ENCODE measurements at places on chromosomes 2 and 18.

DNA sequence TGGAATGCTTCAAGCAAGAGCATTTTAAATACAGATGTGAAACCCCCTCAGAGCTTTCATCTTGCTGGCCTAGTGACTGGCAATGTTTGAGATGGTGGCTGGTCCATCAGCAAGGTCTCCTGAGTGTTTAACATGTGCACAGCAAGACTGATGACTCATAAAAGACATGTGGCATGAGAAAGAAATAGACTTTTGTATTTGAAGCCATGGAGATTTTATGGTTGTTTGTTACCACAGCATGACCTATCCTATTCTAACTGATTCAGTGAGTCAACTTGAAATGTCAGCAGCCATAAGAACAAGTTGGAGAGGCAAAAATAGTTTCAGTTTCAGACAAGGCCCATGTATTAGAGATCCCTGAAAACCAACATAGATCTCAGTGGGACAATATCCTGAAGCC is 154.7 kb upstream of the LYPD1 start:
- no peak for DNase-seq

DNA sequence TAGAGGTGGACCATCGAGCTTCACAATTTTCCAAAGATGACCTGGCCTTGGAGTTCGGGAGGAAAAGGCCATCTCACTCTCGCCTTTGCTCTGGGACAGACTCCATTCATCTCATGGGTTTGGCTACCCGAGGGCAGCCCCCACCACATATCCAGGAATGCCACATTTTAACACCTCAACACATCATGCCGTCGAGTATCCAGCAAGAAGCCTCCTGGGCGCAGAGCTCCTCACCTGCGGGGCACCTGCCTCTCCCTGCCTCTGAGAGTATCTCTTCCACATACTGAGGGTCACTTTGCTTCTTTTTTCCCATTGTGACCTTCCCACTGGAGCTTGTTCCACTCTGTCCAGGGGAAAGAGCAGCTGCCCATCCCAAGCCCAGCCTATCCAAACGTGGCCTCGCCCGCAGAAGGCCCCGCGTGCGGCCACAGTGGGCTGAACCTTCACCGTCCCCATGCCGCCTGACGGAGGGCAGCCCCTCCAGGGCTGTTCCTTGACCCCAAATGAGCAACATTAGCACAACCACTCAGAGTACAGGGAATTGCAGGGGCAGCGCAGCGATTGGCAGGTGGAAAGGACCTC is 5.5 kb upstream of the LIMS2 start:
- no peak for DNase-seq

GRCh38 chr2:85066874-85067351 is 66.3 kb upstream of the TCF7L1 start:
- peak; percentile 62 for DNase-seq

- DNase-seq: no peak
Observed at GRCh38 chr2:169909376-169909775, 82.1 kb downstream of the UBR3 start.

DNA sequence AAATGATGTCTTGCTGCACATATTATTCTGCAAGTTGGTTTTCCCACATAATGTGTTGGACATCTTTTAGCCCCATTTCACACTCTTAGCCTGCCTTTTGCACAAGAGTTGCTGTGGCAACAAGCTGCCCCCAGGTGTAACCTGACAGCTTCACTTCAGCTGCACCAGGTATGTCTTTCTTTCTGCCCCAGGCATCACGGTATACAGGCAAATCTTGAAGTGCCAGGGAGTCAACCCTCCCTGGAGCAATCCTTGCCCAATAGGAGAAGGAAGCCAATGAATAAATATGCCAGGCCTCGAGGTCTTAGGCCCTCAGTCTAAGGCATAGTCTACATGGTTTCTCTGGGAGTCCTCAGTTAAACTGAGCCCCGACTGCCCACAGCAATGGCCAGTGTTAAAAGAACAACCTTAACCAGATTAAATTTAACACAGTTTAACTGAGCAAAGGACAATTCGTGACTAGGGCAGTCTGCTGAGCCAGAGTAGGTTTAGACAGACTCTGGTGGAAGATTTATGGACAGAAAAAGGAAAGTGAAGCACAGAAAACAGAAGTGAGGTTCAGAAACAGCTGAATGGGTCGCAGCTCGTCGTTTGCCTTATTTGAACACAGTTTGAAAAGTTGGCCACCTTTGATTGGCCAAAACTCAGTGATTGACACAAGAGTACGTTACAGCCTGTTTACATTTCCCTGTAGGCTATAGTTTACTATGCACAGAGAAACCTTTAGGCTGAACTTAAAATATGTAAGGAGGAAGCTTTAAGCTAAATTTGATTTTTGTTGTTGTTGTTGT is 32.0 kb upstream of the C1QL2 start:
- no peak for DNase-seq

DNA sequence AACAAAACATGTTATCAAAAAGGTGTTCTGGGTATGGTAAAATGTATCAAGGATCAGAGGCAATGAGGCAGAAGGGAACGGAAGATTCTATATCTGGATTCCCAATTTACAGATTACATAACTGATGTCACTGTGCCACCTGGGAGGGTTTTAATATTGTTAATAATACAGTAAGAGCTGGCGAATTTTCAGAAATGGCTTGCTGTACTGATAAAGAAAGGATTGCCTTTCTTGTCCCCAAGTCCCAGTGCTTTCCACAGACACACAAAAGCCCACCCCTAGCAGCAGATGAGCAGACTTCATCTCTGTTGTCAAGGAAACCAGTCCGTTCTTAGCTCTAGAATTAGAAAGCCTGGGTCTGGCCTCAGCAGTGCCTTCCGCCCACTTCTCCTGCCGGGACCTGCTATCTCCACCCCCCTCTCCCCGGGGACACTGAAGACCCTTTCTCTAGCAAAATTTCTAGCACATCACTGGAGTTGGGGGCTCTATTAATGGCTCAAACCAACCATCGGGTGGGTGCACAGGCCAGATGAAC is 34.3 kb downstream of the ADD2 start:
- DNase-seq: no peak

GRCh38 chr2:100126897-100127401 is 15.4 kb downstream of the AFF3 start:
- DNase-seq: no peak

DNA sequence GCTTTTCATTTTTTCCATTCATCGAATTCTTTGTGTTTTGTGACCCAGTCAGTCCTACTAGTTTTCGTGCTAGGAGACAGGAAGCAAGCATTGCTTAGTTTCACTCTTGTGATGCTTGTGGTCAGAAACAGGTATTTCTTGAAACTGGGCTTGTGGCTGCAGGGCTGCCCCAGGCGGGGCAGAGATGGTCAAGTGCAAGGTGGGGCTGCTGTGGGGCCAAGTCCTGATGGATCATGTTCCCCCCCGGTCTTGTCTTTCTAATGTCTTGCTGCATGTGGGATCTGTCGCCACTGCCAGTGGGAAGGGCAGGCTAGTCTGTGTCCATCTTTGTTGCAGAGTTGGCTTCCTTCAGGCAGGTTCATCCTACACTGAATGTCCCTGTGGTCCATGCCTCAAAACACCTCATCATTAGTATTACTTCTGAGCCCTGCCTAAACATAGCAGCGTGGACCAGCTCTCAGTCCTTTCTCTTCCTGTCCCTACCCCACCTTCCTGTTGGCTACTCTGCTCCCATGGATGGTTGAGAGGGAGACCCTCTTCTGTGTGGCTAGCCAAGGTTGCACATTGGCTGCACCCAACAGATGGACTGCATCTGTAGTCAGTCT is 38.7 kb downstream of the INPP4A start:
- no peak for DNase-seq

DNA sequence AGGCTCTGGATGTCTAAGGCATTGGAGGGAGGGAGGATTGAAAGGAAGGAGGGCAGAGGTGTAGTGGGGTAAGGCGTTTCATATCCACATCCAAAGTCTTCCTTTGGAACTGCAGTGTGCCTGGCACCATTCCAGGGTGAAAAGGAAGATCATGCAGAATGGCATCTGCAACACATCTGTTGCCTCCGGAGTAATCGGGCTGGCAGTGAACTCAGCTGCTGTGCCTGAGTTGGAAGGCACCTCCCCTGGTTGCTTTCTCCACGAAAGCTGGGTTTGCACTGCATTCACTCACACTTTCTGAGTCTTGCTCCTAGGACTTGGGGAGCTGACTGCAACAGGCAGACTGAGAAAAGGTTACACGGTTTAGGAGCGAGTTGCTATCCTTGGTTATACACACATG is 30.3 kb upstream of the SEC11C start:
- DNase-seq: no peak

DNA sequence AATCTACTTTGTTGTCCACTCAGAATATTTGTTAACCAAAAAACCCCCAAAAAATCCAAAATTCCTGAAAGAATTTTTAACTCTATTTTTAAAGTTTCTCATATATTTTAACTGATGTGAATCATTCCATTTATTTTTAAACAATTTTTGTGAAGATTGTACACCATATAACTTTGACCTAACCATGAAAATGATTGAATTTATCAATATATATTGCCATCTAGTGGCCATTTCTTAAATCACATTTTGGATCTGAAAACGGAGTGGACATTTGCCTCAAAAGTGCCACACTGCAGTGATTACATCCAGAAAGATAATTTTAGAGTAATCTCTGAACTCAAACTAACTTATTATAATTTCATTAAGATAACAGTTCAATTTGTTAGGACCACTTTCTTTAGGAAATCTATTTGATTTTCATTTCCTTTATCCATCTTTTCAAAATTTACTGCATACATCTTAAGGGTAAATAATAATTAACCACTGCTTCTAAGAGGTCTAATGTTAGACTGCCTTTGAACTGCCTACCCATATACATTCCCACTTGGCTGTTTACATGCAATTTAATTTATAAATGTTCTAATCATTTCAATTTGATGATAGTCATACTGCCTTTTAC is 71.1 kb downstream of the DSC3 start:
- peak; percentile 1 for DNase-seq

Data from amniotic stem cell (primary cell).